ENCODE measurements at places on chromosomes 12 and 14.

DNA sequence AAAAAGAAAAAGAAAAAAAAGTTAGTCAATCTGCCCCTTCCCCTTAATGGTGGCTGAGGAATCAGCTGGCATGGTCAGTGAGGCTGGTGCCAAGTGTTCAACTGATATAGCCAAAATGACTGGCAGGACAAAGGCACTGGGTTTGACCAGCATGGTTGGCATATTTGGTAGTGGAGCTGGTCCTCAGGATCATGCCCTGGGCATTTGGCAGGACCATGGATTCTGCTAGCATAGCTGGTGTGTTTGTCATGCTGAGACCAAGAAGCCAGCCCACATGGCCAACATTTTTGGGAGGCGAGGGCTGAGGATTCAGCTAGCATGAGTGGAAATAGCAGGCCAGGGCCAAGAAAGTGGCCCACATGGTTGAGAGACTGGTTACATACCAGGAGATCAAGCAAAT is 136.5 kb downstream of the FBXL14 start:
- DNase-seq: peak; percentile 68

DNA sequence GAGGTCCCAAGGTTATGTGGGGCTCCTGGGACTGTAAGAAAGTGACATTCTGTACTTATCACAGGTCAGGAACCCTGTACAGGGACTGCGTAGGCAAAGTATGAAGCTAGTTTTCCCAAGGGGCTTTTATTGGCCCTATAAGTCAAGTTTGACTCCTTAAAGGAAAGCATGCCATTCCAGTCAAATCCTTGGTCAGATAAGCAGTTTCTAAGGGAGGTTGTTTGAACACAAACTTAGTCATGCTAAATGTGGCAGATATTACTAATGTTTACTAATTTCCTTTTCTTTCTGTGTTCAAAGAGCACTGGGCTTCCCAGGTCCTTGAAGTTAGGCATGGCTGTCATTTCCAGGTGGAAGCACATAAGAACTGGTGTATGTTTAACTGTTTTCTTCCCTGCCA is 472.4 kb downstream of the ATP23 start:
- DNase-seq: no peak

DNA sequence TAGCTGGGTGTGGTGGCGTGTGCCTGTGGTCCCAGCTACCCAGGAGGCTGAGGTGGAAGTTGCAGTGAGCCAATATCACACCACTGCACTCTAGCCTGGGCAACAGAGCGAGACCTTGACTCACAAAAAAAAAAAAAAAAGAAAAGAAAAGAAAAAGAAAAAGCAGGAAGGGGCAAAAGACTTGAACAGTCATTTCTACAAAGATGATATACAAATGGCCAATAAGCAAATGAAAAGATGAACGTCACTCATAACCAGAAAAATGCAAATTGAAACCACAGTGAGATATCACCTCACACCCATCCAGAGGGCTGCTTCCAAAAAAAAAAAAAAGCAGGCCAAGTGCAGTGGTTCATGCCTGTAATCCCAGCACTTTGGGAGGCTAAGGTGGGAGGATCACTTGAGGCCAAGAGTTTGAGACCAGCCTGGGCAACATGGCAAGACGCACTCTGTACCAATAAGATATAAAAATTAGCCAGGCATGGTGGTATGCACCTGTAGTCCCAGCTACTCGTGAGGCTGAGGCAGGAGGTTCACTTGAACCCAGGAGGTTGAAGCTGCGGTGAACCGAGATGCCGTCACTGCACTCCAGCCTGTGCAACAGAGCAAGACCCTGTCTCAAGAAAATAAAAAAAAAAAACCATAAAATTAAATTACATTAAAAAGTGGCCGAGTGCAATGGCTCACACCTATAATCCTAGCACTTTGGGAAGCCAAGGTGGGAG is 20.5 kb downstream of the UBC start:
- DNase-seq: no peak

- DNase-seq: no peak
These were observed 74.3 kb downstream of the LMO3 start for GRCh38 chr12:16531621-16532020.

DNA sequence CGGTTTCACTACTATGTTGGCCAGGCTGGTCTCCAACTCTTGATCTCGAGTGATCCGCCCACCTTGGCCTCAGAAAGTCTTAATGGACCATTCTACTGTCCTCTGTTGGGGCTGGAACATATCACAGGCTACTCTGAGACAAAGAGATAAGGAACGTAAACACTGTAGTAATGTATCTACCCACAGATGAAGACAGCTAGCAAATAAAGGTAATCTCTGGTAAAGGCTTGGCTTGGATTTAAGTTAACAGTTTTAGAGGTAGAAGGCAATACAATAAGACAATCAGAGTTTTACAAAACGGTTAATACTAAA is 44.6 kb upstream of the ISM2 start:
- DNase-seq: no peak

DNA sequence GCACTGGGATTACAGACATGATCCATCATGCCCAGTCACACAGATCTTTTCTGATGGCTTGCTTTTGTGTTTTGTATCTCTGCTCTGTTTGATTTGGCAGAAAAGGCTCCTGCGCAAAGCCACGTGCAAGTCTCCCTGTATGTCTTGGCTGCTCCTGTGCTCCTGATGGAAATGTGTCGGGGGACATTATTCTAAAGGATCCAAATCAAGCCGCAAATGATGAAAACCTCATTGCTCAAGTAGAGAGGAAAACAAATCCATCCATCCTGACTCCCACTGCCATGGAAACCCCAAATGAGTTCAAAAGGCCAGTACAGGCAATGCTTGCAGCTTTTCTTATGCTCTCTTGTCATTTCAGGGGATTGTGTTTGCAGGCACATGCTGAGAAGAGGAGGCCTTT is 93.8 kb downstream of the NDUFA12 start:
- no peak for DNase-seq

- DNase-seq: no peak
These were observed 192.2 kb downstream of the TMTC3 start for GRCh38 chr12:88334271-88334670.

DNA sequence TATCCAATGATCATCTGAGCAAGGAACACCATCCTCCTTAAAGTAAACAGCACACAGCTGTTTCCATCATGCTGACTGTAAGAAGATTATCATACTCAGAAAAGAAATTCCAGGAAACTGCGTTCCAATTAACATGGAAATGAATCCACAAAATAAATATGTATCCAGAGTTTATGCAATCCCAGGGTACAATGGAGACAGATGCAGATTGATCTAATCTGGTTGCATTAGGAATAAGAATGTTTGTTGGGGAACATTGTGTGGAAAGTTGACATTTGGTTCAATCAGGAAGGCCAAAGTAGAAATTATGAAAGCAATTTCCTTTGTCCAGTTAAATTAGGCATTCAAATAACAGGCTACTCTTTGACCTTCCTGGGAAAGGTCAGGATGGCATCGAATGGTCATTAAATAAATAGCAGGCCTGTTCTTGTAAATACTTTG is 236.9 kb upstream of the AMIGO2 start:
- DNase-seq: peak; percentile 59

- DNase-seq: no peak
These were observed 3.4 kb downstream of the ASCL1 start for GRCh38 chr12:102960766-102961465.

DNA sequence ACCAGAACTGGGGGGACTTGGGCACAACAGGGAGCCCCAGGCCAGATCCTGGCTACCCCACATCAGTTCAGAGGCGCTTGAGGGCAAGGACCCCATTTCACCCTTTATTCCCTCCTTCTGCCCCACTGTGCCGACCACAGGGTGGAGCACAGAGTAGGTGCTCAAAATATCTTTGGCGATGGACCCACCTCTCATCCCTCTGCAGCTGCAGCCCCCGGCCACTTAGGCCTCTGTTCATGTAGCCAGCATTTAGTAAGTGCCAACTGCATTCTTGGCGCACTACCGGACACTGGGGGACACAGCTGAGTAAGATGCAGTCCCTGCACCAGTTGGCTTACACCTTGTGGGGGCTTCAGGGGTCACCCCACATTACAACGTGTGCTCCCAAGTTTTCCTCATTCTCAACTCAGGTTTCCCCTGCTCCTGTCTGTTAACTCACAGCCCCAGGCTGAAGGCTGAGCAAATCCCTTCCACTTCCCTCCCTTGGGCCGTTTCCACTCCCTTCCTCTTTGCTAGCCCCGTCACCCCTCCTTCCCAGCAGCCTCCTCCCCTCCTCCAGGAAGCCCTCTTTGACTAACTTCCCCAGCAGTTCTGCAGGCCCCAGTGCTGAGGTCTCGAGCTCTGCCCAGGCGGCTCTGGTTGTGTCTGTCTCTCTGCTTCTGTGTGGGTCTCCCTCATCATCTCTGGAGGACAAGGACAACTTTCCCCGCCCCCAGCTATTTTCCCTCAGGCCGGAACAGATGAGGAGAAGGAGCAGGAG is 26.5 kb downstream of the KRT80 start:
- no peak for DNase-seq

- DNase-seq: no peak
These were observed 5.0 kb downstream of the TTC9 start for GRCh38 chr14:70646705-70647104.

GRCh38 chr14:34059925-34060650 is 109.2 kb upstream of the EGLN3 start:
- DNase-seq: no peak

GRCh38 chr14:91315844-91316267 is 71.4 kb upstream of the GPR68 start:
- no peak for DNase-seq

DNA sequence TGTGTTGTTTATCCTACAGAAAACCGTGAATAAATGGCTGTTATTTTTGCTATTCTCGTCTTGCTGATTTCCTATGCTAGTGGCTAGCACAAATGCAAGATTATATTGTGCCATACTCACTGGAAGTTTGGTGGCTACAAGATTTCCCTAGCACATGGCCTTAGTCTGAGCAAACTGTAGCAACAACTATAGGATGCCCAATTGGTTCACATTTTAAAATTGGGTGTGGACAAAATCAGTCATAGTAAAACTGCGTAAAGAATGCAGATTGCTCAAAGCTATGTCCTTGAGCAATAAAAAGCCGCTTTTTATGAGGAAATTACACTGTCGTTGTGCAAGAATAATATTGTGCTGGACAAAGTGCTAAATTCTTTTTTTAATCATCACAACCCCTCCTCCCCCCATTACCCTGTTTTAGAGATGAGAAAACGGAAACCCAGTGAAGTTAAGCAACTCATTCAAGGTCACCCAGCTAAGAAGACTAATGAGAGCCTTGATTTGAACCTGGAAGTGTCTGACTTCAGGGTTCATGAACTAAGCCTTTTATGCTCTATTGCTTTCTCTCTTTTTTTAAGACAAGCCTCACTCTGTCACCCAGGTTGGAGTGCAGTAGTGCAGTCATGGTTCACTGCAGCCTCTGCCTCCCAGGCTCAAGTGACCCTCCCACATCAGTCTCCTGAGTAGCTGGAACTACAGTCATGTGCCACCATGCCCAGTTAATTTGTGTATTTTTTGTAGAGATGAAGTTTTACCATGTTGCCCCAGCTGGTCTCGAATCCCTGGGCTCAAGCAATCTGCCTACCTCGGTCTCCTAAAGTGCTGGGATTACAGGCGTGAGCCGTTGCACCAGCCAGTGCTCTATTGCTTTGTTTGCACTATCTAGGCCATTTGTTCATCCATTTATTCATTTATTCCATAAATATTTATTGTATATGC is 73.6 kb downstream of the SRGAP1 start:
- peak; percentile 94 for DNase-seq

- DNase-seq: no peak
These were observed 544.1 kb downstream of the KCNH5 start for GRCh38 chr14:62501021-62501750.

GRCh38 chr12:126617312-126617711 is 1552.1 kb downstream of the AACS start:
- no peak for DNase-seq

GRCh38 chr14:76826122-76826521 is at the start of gene LRRC74A:
TSS of gene LRRC74A (plus strand) at chr14:76826408. CDS start at chr14:76826698, 290 bp downstream.
- no peak for DNase-seq

DNA sequence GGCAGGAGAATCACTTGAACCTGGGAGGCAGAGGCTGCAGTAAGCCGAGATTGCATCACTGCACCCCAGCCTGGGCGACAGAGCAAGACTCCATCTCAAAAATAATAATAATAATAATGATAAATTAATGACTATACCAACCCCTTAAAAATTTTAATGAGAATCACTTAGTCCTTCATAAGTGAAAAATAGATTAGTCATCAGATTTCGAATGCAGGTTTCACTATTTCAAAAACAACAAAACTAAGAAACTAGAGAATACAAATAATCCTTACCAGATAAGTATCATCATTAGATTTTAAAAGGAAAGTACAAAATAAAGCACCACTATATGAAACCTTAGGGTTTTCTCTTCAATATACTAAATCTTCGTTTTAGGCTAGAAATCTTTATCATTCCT is 62.3 kb downstream of the CEP83 start:
- no peak for DNase-seq

DNA sequence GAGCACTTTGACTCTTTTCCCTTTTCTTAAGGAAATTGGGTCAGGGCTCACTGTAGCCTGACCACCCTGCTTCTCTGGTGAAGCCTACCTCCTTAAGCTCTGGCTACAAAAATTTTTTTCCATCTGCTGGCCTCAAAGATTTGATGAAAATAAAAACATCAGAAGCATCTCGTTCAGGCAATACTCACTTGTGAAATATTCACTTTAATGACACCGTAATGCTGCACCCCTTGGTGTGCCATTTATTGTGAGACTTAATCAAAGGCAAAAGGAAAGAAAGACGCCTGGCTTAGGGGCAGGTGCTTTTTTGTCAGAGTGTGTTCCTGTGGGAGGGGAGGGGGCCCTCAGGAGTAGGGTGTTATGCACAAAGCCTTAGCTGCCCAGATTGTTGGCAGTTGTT is 155.0 kb upstream of the TMPO start:
- DNase-seq: no peak

DNA sequence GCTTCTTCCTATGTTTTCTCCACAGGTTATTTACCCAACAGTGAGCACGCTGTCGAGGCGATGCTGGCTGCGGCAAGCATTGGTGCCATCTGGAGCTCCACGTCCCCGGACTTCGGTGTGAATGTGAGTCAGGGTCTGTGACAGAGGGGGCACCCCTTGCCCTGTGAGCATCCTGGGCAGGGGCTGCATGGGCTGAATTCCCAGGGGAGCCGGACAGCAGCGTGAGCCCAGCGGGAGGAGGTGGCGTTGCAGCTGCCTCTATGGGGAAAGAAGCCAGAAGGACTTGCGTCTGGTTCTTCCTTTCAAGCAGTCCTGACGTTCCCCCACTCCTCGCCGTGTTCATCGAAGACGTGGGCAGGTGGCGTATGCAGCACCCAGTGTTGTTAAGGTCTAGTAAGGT is 26.2 kb downstream of the AACS start:
- DNase-seq: no peak

Measured in AG09319 (cell line).